Putamen (tissue), 1 donor: ENCODE measurements at places on chromosomes 16 and 17.
A peak's percentile ranks its signal among the peaks of the same experiment; 100 is the strongest.

- DNase-seq: no peak
Measured at GRCh38 chr17:31926100-31926729, 10.6 kb upstream of the SUZ12 start.

DNA sequence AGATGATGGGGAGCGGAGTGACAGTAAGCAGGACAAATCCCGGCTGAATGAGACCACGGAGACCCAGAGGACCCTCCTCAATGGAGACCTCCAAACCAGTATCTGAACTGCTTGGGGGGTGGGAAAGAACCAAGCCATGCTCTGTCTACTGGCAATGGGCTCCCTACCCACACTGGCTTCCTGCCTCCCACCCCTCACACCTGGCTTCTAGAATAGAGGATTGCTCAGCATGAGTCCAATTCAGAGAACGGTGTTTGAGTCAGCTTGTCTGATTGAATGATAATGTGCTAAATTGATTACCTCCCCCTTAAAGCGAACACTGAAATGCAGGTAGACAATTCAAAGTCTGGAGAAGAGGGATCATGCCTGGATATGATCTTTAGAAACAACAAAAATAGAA lies 5.5 kb downstream of the SSTR2 start:
- no peak for DNase-seq

GRCh38 chr17:60750640-60751039 lies 73.0 kb downstream of the BCAS3 start:
- DNase-seq: no peak

DNA sequence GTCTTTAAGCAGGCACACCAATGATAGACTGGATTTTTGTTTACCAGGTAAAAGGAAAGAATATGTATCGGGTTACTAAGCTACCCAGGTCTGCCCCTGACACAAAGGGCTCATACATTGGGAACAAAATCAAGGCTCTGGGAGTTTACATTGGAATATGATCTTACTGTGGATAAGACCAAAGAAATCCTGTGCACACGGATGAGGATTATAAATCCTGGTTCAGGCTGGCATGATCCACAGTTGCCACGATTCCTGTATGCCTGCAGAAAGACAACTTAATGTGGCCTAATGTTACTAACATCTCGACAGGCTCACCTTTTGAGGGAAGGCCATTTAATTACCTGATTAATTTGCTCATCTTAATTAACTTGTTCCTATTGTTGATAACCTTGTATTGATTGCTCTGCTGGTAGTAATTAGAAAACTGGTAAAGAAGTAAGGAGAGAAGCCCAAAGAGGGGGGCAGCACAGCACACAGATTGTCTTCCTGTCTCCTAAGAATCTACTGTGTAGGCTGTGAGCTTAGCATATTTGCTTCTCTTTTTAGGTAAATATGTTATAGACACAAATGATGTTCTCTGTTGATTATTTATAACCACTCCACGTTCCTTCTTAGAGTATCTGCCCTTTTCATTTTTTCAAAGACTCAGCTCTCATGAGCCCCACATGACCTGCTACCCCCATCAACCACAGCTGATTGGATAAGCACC lies 51.0 kb upstream of the TOX3 start:
- DNase-seq: no peak

DNA sequence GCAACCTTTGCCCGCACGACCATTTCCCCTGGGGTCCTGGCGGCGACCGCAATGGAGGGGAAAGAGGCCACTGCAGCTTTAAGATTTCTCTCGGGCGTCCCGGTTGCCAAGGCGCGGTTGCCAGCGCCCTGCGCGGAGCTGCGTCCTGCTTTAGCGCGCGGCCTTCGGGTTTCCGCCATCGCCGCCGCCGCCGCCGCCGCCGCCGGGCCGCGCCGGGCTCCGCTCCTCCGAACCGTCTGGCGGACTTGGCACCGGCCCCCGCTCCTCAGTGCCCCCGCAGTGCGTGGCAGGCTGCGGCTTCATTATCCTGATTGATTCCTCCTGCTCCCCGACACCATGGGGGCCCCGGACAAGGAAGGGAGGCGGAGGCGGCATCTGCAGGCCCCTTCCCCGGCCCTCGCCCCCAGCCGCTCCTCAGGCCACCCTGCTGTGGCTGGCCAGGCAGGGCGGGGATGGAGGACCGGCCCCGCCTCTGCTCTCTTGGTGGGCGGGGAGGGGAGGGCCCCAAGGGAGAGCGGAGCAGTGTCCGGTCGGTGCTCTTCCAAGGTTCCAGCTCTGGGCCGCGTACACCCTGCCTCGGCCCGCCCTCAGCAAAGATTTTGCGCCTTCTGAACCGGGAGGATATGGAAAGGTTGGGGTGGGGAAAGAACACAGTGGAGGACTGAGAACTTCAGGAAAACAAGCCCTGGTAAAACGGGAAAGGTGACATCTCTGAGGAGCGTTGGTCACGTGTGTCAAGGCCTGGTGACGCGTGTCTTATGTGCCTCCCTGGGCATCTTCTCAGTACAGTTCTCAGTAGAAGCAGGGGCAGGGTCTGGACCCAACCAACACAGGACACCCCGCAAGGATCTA lies 34.0 kb downstream of the NEUROD2 start:
- peak; percentile 42 for DNase-seq

GRCh38 chr16:71626858-71627213 lies 852 bp downstream of the MARVELD3 start:
- no peak for DNase-seq

DNA sequence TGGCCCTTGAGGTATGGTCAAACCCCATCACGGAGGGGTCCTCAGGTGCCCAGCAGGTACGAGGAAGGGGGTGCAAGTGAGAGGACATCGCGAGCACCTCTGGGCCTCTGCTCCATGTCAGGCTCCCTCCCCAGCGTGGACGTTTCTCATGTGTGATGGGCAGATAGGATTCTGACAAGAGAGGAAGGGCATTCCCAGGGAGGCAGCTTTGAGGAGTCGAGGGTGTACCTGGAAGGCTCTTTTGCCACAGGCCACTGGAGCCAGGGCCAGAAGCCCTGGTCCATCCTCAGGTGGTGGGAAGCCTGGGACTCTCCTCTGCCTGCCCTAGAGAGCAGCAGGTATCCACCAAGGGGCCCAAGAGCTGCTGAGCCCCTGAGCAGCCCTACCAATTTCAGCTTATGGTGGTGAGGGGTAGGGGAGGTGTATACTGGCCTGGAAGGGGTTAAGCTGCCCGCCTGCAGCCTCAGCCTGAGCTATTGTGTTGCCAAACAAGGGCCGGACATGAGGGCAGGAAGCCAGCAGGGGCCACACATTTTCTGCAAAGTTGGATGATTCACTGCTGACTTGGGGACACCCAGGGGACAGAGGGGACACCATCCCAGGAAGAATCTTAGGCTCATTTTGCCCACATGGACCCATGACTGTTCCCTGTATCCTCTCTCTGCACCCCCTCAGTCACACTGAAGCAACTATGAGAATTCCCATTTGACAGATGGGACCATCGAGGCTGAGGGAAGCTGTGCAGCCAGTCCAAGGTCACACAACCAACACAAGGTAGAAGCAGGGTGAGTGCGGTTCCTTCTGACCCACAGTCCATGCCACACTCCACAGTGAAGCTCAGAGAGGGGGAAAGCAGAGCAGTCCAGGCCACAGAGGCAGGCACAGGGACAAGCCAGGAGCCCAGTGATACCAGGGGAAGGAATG lies 1.7 kb downstream of the CDH5 start:
- no peak for DNase-seq

- no peak for DNase-seq
Measured at GRCh38 chr16:86854058-86854621, 275.8 kb downstream of the FOXL1 start.
